ENCODE measurements at places on chromosomes 13 and 19.

DNA sequence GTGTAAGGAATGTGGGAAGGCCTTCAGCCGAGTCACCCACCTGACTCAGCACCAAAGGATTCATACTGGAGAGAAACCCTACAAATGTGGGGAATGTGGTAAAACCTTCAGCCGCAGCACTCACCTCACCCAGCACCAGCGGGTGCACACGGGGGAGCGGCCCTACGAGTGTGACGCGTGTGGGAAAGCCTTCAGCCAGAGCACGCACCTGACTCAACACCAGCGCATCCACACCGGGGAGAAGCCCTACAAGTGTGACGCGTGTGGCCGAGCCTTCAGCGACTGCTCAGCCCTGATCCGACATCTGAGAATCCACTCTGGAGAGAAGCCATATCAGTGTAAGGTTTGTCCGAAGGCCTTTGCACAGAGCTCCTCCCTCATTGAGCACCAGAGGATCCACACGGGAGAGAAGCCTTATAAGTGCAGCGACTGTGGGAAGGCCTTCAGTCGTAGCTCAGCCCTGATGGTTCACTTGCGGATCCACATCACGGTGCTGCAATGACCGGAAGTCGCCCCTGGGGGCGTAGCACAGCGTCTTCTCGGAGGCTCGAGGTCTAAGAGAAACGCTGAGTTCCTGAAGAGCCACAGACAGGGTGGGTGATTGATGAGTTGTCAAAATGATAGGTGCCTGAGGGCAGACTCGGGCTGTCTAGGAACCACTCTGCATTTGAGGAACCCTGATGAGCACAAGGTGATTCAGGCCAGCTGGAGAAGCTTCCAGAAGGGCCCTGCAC, 12.2 kb downstream of the ZSCAN22 start:
- no peak for DNase-seq

DNA sequence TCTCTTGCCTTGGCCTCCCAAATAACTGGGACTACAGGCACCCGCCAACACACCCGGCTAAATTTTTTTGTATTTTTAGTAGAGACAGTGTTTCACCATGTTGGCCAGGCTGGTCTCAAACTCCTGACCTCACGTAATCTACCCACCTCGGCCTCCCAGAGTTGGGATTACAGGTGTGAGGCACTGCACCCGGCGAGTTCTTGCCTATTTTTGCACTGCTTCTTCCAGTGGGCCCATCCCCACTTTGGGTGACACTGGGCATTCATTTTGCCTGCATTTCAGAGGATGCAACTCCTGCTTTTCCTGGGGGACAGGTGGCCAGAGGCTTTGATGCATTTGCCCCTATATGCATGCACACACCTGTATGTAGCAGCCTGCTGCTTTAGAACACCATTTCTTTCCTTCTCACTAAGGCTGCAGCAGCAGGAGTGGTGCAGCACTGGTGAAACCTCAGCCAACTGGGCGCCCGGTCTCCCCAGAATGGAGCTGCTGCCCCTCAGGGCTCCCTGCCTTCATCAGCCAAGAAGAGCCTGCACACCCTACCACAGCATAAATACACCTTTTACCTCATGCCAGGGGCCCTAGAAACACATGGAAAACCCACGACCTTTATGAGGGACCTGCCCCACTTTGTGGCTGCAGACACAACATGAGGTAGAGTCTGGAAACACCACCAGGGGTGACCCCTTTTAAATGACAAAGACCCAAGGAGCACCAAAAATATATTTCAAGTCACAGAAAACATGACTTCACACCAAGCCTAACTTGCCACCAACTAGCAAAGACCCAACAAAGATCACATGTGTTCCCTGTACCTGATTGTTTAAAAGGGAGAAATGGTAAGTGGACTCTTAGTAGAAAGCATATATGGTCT, 36.8 kb upstream of the POP4 start:
- DNase-seq = no peak

DNA sequence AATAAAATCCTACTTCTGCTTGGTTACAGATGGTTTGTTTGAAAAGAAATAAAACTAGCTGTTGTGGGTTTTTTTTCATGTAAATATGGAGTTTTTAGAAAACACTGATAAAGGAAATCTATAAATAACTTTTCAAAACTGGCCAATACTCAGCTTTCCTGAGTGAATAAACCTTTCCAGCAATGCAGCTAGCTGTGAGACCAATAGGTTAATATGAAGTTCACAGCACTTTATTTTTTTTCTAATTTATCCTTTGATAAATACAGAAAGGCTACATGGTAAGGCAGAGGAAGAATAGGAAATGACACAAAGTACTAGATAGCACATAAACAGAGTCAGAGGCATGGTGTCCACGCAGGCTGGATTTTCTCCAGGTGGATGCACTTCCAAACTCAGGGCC, 154.0 kb downstream of the COG6 start:
- DNase-seq = no peak

DNA sequence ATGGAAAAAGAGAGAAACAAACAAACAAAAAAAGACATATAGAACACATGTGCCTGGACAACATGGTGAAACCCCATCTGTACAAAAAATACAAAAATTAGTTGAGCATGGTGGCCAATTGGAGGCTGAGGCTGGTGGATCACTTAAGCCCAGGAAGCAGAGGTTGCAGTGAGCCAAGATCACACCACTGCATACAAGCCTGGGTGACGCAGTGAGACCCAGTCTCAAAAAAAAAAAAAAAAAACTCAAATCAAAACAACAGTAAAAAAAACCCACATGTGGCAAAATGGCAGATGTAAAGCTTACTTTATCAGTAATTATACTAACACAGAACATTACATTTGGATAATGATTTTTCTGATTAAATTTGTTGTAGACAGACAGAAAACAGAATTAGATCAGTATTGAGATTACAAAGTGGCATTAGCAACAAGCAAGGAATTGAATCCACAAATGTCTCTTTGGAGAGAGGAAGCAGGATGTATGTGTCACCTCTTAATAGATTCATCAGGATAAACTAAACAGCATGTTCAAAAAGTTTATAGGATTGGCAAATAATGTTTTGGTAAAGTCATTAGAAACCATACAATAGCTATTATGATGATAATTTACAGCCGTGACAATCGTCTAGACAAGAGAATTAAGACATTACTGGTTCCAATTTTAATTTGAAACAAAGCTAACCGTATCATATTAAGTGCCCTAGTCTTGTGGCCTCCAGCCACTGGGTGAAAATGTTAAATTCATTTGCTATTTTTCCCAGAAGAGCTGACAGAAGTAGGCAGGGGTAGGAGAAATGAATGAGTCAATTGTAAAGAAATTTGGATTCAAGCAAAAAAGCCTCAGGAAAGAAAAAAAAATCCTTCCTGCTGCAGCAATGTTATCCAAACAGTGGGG, 206.0 kb downstream of the FGF14 start:
- DNase-seq = peak; percentile 26

- no peak for DNase-seq
Measured at GRCh38 chr19:3045885-3046697, 16.2 kb downstream of the TLE5 start.

All from urinary bladder (tissue), 4 donors.